ENCODE measurements at places on chromosomes 3 and 15. TPM values are rescaled to one million over a fixed set of nuclear protein-coding genes. Genes with fewer than 3 reads are reported as not detected.

The MASP1 gene
- total RNA-seq, result 3.2 TPM

The TRPM1 gene
- total RNA-seq, result not detected

The NR2E3 gene
- 0.56 TPM for total RNA-seq

The RCCD1 gene
- 18.8 TPM for total RNA-seq

The EPB42 gene
- not detected for total RNA-seq

DNA sequence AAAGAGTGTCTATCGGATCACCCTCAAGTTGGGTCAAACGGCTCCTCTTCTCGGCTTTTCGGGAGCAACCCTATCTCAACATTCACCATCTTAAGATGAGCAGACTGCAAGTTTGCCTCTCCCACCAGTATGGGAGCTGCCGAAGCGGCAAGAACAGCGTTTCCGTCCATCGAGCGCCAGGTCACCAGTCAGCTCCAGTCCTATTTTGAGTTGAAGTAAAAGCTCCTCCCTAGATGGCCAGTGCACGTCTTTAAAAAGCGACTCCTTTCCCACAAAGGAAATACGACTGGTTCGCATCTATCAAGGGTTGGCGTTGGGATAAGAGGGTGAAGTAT is 369 bp upstream of the U2SURP start:
- no peaks in the 10 kb centered on the region for H3K36me3 ChIP-seq
- peak overlapping the region; percentile 89 for H3K27ac ChIP-seq
- H3K4me1 ChIP-seq, result no peaks in the 10 kb centered on the region
- H3K4me3 ChIP-seq, result peak overlapping the region; percentile 83

DNA sequence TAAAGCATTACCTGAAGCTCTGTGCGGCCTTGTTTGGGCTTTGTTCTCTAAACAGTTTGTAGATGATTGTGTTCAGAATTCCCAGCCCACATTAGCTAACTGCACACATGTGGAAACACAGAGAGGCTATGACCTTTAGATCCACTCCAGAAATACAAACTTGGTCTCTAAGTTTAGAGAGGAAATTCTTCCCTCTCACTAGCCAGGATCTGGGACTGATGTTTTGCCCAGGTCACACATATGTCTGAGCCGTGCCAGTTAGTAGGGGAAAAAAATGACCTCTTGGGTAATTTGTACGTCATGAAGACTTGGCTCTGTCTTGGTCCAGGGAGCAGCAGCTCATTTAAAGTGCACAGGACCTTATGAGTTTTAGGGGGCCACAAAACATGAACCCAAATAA is 223.1 kb downstream of the RBMS3 start:
- H3K36me3 ChIP-seq, result no peaks in the 10 kb centered on the region
- H3K4me1 ChIP-seq, result no peaks in the 10 kb centered on the region
- H3K27ac ChIP-seq, result no peak overlapping the region
- no peak for DNase-seq
- no peak overlapping the region for H3K4me3 ChIP-seq

GRCh38 chr15:76177491-76178040 is 117.8 kb downstream of the TMEM266 start:
- H3K4me3 ChIP-seq, result no peak overlapping the region
- H3K4me1 ChIP-seq, result no peaks in the 10 kb centered on the region
- H3K27ac ChIP-seq, result no peak overlapping the region

DNA sequence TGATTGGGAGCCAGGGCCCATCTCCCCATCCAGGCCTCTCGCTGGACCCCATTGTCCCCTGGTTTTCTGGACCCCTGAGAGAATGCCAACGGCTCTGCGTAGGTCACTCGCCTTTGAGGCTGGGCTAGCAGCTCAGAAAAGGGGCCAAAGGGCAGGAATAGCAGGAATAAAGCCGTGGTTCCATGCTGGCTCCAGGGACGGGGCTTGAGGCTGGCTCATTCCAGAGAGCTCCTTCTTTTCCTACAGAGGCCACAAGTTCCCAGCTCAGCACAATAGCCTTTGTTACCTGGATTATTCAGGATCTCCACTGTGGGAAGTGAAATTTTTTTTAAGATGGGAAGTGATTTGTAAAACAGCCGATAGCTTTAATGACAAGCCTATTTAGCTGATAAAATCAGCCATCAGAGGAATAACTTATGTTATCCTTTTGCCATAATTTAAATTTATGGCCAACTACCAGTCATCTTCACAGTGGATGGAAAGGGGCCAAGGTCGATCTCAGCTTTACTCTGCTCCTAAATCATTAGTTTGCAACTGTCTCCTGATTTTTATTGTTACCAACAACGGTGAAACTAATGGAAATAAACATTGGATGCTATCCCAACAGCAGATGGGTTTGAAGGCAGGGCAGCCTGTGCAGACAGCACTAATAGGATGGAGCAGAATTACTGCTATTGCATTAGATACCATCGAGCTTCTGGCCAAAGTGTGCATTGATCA is 124.3 kb downstream of the TMEM266 start:
- H3K4me1 ChIP-seq, result no peaks in the 10 kb centered on the region
- H3K4me3 ChIP-seq, result no peak overlapping the region
- H3K27me3 ChIP-seq, result no peaks in the 10 kb centered on the region
- no peaks in the 10 kb centered on the region for H3K36me3 ChIP-seq
- no peak for DNase-seq

- H3K4me1 ChIP-seq, result peaks cover 3% of the 10 kb centered on the region
- H3K36me3 ChIP-seq, result no peaks in the 10 kb centered on the region
- no peak overlapping the region for H3K27ac ChIP-seq
- H3K4me3 ChIP-seq, result no peak overlapping the region
- DNase-seq, result no peak
- H3K27me3 ChIP-seq, result no peaks in the 10 kb centered on the region
Measured at GRCh38 chr3:29277249-29277648, 3.6 kb upstream of the RBMS3 start.

DNA sequence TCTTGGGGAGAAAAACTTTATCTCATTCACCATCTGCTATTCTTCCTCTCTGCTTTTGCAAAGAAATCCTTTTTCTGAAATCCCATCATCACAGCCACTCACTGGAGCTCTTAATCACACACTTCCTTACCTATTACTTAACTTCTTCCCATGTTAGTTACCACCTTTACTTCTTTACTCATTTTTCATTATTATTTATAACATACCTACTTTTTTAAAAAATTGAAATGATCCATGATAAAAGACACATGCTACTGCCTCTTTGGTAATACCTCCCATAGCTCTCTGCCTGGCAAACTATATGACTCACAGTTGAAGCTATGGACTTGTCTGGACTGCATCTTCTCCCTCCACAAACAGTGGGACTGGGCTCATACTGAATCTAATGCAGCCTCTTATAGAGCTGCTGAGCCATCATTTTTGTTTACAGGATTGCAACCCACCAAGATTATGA is 150.3 kb downstream of the TNIK start:
- no peaks in the 10 kb centered on the region for H3K36me3 ChIP-seq
- 0 out of 2 replicates have a peak, but pooled peaks cover 2% of the 10 kb centered on the region for H3K4me1 ChIP-seq
- H3K27me3 ChIP-seq, result no peaks in the 10 kb centered on the region
- no peak for DNase-seq
- no peak overlapping the region for H3K27ac ChIP-seq

GRCh38 chr15:69893863-69894262 is 203.9 kb downstream of the TLE3 start:
- no peak overlapping the region for H3K4me3 ChIP-seq
- H3K4me1 ChIP-seq, result no peaks in the 10 kb centered on the region
- H3K27me3 ChIP-seq, result no peaks in the 10 kb centered on the region
- no peak for DNase-seq
- H3K36me3 ChIP-seq, result no peaks in the 10 kb centered on the region
- H3K27ac ChIP-seq, result no peak overlapping the region

DNA sequence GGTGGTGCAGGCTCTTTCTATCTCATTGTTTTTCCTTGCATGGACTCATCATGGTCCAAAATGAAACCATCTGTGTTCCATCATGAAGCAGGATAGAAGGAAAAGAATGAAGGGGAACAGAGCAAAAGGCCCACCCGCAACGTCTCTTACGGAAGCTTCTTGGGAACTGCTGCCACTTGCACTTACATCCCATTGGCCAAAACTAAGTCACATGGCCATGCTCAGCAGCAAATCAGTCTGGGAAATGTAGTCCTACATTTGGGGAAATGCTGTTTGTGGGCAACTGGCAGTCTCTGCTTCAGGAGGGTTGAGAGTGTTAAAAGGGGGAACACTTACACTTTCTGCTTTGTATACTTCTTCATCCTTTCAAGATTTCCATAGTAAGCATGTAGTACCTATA is 191.6 kb downstream of the SV2B start:
- H3K27me3 ChIP-seq, result no peaks in the 10 kb centered on the region
- H3K4me1 ChIP-seq, result 0 out of 2 replicates have a peak, but pooled peaks cover 2% of the 10 kb centered on the region
- no peak overlapping the region for H3K27ac ChIP-seq
- H3K4me3 ChIP-seq, result no peak overlapping the region
- no peaks in the 10 kb centered on the region for H3K36me3 ChIP-seq

DNA sequence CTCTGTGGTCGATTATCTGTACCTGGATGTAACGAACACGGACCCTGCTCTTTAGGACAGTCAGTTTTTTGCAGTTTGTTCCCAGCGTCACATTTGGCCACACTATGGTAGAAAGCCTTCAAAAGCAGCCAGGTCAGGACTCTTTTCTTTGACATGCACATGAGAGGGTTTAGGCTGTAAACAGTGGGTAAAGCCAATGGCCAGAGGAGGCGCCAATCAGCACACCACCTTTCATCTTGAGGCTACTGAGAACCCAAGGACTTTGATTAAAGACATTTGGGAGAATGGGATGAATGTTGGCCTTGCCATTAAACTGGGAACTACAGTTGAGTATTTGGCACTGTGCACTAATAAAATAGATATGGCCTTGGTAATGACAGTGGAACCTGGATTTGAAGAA is 225.9 kb downstream of the OXSM start:
- no peaks in the 10 kb centered on the region for H3K36me3 ChIP-seq
- no peak overlapping the region for H3K4me3 ChIP-seq
- H3K4me1 ChIP-seq, result no peaks in the 10 kb centered on the region
- DNase-seq, result peak; percentile 3
- H3K27ac ChIP-seq, result no peak overlapping the region
- H3K27me3 ChIP-seq, result no peaks in the 10 kb centered on the region

DNA sequence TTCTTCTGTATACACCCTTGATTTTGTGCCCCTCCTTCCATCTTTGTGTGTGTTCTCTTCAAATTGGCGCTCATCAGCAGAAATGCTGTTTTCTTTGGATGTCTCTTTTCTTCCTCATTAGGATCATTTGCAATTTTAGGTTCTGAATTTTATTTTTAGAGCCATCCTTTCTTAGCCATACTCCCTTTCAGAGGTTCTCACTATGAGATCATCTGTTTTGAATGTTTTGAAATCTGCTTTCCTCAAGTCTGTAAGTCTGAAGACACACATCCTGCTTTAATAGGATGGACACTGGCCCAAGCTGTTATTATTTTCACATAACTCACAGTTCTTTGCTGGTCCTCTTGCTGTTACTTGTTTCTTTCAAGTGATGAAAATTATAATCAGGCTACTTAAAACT is 124.8 kb downstream of the BDH1 start:
- no peaks in the 10 kb centered on the region for H3K27me3 ChIP-seq
- H3K4me1 ChIP-seq, result no peaks in the 10 kb centered on the region
- DNase-seq, result no peak
- no peak overlapping the region for H3K4me3 ChIP-seq
- H3K27ac ChIP-seq, result no peak overlapping the region

DNA sequence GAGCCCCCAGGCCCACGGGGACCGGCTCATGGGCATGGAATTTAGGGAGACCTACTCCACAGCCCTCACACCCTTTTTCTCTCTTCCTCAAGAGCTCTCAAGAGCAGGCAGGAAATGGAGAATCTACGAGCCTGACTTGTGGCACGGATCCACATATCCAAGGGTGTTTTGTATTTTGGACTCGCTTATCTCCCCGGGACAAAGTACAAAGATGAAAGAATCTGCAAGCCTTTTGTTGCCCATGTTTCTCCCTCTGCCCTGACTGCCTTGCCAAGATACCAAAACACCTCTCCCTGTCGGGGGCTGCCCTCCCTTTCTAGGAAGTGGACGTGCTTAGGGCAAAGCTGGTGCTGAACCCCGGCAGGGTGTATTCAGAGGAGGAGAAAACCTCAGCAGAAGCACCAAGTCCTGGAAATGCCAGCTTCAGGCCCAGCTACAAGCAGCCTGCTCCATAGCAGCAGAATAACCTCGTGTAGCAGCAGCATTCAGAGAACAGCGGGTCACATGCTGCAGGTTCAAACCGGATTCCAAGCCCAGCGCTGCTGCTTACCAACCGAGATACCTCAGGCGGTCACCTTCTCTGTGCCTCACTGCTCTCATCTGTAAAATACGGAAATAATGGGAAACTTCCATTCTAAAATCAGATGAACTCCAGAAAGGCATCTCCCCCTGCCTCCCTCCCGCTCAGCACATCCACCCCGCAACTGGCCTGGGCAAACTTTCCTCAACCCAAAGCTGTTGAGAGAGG is 35.2 kb downstream of the DNASE1L3 start:
- H3K27ac ChIP-seq, result peak overlapping the region; percentile 11
- no peak overlapping the region for H3K4me3 ChIP-seq
- H3K36me3 ChIP-seq, result no peaks in the 10 kb centered on the region
- H3K27me3 ChIP-seq, result 0 out of 2 replicates have a peak, but pooled peaks cover 2% of the 10 kb centered on the region

GRCh38 chr15:33279613-33280205 is 31.1 kb upstream of the RYR3 start:
- DNase-seq, result no peak
- H3K4me1 ChIP-seq, result peaks cover 3% of the 10 kb centered on the region
- no peak overlapping the region for H3K27ac ChIP-seq
- no peaks in the 10 kb centered on the region for H3K27me3 ChIP-seq

DNA sequence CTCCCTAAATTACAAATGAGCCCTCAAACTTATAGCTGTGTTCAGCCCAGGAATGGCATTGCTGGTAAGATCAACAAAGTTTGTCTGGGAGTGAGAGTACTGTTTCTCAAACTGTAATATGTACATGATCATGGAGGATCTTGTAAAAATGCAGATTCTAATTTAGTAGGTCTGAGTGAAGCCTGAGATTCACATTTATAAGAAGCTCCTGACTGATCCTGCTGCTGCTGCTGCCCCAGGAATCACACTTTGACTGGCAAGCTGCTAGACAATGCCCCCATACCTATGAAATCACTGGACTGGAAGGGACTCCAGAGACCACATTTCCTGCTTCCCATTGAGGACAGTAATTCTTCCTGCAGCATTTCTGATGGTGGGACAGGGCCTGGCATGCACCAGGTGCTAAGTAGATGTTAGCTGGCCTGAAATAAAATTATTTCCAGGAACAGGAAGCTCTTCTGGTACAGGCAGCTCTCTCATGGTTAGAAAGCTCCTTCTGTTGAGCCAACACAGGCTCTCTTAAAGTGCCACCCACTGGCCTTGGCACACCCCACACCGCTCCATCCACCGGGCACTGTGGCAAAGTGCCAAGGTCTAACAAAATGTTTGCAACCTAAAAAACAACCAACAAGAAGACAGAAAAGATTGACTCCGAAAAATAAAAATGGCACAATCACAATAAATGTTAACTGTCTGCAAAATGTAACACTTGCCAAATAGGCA is 36.7 kb upstream of the ZNF710 start:
- no peak for DNase-seq
- no peaks in the 10 kb centered on the region for H3K4me1 ChIP-seq
- no peaks in the 10 kb centered on the region for H3K27me3 ChIP-seq
- H3K4me3 ChIP-seq, result no peak overlapping the region
- H3K36me3 ChIP-seq, result no peaks in the 10 kb centered on the region

DNA sequence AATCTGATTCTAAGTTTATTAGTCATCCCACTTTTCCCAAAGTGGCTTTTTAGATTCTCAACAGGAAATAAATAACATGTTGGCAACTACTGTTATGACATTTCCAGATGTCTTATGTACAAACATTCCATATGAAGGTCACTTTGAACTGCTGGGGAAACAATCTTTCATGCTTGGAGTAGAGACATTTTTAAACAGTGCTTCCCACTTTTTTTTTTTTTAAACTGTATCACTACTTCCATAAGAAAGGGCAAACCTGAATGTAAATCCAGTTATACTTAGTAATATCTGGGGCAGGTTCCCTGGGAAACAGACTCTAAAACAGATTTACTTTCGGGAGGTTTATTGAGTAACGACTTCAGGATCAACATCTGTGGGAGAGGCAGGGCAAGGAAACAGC is 473.8 kb downstream of the TAFA4 start:
- DNase-seq, result no peak
- H3K27me3 ChIP-seq, result no peaks in the 10 kb centered on the region
- no peak overlapping the region for H3K4me3 ChIP-seq
- no peaks in the 10 kb centered on the region for H3K4me1 ChIP-seq

Data from H1 (cell line).